Stimulated activated CD4-positive, alpha-beta T cell treated with anti-CD3 and anti-CD28 coated beads, Interleukin-2, amount 100 ng/mL, for 24 hours (primary cell): ENCODE measurements at places on chromosomes 16 and 17.

GRCh38 chr17:67562005-67562404, 155.7 kb upstream of the NOL11 start:
- no peak for DNase-seq

DNA sequence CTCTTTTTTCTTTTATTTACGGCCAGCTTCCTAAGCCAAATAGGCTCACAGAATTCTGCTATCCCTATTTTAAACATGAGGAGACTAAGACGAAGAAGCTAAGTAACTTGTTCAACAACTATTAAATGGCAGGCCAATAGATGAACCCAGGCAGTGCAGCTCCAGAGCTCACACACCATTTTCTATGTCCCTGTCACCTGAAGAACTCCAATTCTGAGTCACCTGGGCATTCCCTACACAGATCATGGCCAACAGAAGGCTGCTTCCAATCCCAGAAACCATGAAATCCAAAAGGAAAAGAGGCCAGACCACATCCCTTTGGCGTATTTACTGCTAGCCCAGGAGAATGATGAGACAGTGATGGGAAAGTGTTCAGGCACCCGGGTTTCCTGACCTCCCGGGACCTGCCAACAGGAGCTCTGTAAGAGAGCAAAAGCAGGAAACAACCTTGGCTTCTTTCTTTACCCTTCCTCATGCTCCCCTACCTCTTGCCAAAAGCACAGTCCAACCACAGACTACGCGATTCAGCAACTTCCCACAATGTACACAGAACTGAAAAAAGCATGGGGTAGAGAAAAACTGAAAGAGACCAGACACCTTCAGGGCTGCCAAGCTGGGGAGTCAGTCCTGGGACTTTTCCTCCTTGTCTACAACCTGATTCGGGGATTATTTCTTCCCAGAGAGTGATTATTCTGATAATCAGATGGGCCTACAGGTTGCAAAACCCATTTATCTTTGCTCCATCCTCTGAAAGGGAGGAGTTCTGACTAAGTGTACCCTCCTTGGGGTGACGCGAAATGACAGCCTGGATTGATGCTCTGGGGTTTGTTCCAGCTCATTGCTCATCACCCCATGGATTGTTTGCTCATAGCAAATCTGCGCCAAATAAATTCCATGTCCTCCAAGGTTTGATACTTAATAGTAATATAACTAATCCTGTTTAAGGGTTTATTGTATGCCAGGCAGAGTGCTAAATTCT, 47.8 kb upstream of the HAS3 start:
- no peak for DNase-seq

DNA sequence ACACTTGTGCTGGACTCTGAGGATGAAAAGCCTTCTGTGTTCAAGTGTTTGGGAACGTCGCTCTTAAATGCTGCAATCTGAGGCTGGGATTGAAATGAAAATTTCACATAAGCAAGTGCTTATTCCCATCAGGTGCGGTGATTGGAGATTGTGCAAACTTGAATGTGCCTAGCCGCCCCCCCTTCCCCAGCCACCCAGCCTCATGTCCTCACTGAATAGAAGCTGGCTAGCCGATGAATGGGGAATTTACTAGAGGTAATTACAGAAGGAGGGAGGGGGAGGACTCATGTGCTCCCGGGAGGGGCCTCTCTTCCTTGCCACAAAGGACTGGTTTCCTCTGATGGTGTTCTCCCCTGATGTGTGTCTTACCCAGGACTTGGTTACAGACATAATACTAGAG, 544.8 kb upstream of the EEF2KMT start:
- no peak for DNase-seq

DNA sequence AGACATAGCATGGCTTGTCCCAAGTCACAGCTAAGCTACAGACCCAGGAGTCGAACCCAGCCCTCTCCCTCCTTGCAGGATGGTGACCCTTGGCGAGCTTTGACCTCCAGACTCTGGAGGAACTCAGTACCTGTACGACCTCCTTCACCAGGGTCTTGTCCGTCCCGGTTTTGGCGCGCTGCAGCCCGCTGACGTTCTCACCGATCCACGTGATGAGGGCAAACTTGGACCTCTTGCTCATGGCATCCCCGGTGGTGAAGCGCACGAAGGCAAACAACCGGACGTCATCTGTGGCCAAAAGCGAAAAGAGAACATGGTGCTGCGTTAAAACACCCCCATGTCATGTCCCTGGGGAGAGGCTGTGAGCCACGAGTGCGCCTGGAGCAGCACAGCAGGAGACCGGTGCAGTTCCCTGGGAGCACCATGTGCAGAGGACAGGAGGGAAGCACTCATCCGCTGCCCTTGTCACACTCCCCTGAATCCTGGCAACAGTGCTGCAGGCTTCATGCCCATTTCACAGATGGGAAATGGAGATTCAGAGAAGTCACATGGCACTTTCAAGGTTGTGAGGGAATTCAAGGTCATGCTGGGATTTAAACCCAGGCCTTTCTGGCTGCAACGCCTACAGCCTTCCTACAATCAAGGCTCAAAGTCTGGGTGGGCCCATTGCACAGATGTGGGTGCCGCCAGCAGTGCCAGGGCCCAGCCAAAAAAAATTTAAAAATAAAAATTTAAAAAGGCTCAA, 27.7 kb downstream of the COTL1 start:
- DNase-seq = no peak

DNA sequence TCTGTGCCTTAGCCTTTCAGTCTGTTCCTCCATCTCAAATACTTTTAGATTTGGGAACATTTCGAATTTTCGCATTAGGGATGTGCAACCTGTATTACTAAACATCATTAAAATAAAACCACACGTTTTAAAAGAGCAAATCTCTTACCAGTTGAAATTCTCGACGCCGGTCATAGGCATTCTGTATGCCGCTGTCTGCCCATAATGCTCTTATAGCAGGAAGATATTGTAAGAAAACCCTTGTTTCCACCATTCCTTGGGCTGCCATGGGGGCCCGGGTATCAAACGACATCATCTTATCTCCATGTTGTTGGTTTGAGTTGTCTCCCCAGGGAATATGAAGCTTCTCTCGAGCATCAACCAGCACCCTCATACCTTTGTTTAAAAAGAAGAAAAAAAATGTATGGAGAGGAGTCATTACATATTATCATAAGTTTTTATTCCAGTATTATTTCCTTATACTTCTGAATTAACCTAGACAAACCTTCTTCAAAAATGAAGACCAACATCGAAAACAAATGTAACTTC, 3.1 kb downstream of the GNA13 start:
- no peak for DNase-seq

DNA sequence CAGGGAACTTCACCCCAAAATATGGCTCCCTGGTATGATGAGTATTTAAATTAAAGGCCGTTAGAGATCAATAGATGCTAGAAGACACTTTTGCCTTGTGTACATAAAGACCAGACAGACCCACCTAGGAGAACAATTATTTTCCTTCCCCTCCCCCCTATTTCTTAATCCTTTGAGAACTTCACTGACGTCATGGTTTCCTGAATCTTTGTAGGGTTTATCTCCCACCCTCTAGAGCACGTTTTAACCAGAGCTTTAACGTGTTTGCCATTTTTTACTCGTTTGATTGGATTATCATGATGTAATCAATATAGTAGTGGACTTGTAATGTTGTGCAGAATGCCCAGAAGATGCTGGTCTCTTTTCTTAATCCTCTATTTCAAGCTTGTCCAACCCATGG, 22.9 kb upstream of the XYLT2 start:
- no peak for DNase-seq

- no peak for DNase-seq
Measured at GRCh38 chr17:2016494-2016893, 8.6 kb downstream of the RTN4RL1 start.

DNA sequence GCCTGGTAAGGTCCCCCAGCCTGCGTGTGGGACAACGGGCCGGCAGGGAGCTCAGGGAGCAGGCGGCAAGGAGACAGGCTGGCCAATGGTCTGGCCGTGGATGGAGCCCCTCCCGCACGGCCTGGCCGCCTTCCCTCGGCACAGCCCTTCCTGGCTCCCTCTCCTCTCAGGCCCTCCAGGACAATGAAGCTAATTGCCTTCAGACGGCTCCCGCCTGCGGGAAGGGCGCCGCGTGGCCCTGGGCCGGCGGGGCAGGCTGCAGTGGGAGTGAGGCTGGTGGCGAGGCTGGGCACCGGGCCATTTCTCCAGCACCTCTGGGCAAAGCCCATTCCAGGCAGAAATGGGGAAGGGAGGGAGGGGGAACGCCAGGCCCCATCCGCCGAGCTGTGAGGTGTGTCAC, 50.9 kb downstream of the ENGASE start:
- DNase-seq = no peak
